ENCODE measurements at places on chromosomes 2 and 18.

GRCh38 chr18:28771849-28772248, 594.9 kb upstream of the CDH2 start:
- DNase-seq = no peak

GRCh38 chr18:55794288-55795052, 206.5 kb upstream of the TCF4 start:
- no peak for DNase-seq

DNA sequence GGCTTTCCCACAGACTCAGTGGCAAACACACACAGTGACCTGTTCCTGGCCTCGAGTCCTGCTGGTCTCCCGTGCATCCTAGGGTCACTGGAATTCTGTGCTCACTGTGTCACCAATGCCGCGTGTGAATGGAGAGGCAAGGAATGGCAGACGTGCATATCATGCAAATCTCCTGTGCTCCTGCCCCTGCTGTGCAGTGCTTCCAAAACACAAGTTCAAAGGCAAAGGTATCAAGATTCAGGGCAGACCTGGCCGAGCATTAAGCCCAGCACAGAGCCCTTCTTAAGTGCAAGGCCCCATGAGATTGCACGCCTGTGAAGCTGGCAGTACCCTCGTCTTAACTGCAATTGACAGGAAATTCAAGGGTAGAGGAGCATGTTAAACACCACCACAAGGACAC, 129.1 kb downstream of the NDUFA10 start:
- DNase-seq = no peak

GRCh38 chr2:102674370-102674769, 55.0 kb downstream of the SLC9A2 start:
- no peak for DNase-seq

DNA sequence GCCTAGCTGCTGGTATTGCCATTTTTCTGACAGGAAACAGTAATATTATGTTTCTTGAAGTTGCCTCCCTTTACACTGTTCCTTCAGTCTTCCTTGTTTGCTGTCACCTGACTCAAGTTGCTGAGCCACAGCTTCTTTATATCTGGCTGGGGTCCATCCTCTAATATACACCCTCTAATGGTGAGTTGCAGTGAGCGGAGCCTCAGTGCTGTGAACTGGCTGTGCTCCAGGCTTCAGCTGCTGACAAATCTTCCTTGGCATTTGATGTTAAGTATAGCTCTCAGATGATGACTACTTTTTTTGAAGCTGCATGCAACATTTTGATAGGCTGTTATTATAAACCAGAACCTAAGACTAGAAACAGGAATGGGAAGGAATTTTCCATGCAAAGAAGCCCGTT, 366.7 kb downstream of the NUP35 start:
- no peak for DNase-seq

GRCh38 chr2:200288670-200289429, 17.6 kb upstream of the SPATS2L start:
- no peak for DNase-seq

DNA sequence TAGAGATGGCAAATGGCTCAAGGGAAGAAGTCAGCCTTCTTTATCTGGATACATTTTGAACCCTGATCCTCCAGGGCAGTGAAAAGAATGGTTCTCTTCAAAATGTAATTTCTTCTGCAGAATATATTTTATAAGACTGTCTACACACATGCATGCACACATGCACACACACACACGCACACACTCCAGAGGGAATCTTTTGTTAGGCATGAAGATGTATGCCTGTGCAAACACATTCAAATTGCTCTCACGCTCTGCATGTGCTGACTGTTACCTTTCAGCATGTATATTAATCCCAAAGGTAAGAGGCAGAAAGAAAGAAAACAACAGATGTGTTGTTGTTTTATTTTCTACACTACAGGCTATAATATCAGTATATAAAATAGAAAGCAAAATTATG, 43.2 kb downstream of the SLC5A7 start:
- no peak for DNase-seq

DNA sequence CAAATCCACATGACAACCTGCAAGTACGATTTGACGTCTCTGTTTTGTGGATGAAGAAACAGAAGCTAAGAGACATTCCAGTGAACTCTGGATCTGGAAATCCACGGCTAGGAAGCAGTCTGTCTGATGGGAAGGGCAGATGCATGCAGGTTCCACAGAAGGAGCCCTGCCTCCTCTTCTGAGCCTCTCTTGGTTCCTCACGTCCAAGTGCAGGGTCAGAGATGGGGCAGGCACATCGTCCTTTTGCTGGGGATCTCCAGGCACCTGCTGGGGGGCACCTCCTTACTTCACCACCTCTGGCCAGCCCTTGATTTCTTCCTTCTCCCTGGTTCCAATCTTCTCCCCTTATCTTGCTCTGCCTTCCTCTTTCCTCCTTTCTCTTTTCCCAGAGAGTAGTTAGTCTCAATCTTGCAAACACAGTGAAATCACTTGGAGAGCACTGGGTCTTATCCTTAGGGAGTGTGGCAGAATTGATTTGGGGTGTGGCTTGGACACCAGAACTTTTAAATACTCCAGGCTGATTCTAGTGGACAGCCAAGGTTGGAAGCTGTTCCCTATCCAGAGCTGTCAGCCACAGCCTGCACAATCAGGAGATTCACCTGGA, 137.8 kb downstream of the BCL2 start:
- DNase-seq = no peak

- no peak for DNase-seq
These were observed 45.4 kb upstream of the ASB18 start for GRCh38 chr2:236309669-236310029.

GRCh38 chr2:174768557-174768956, 4.3 kb upstream of the CHRNA1 start:
- no peak for DNase-seq

- DNase-seq = no peak
These were observed 95.9 kb downstream of the NEB start for GRCh38 chr2:151638191-151638933.

GRCh38 chr2:85998071-85998991, 107.4 kb downstream of the POLR1A start:
- DNase-seq = no peak

DNA sequence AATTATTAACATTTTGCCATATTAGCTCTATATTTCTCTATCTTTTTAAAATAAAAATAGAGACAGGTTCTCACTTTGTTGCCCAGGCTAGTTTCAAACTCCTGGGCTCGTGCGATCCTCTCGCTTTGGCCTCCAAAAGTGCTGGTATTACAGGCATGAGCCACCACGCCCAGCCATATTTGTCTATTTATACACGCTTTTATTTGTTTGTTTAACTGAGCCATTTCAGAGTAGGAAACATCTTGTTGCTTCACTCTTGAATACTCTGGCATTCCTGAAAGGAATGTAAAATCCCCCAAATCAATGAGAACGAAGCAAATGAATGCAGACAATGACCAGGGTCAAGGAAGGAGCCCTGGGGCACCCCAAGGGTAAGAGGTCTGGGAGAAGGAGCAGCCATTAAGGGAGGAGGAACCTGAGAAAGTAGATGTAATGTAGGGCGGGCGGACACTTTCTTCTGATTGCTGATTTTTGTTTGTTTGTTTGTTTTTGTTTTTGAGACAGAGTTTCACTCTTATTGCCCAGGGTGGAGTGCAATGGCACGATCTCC, 31.7 kb upstream of the RAB1A start:
- DNase-seq = no peak
